Activated T-cell treated with anti-CD3 and anti-CD28 coated beads for 48 hours (primary cell): ENCODE measurements at places on chromosomes 16 and 17.

DNA sequence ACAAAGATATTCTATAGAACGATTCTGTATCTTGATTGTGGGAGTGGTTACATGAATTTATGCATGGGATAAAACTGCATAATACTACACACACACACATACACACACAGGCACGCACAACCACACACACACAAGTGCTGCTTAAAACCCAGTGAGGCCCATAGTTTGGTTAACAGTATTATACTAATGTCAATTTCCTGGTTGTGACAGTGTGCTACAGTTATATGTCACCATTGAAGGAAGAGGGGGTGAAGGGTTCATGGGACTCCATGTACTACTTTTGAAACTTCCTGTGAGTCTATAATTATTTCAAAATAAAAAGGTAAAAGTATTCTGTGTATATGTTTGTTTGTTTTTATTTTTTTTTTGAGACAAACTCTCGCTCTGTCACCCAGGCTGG is 8.1 kb downstream of the ZC3H7A start:
- DNase-seq = no peak

DNA sequence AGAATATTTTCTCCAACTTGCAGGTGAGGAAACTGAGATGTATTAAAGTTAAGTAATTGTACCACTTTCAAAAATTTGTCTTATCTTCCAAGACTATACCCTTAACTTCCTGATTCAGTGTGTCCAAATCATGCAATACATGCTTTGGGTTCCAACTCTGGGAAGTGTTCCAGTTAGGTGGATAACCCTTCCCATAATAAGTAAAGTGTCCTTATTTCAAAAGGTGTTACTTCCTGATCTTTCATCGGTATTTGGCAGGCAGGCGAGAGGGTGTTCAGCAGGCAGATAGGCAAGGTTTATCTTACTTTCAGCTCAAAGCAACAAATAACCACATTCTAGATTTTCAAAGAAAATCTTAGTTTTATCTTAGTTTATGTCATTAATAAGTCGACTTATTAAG is 46.3 kb upstream of the ARHGAP44 start:
- no peak for DNase-seq

DNA sequence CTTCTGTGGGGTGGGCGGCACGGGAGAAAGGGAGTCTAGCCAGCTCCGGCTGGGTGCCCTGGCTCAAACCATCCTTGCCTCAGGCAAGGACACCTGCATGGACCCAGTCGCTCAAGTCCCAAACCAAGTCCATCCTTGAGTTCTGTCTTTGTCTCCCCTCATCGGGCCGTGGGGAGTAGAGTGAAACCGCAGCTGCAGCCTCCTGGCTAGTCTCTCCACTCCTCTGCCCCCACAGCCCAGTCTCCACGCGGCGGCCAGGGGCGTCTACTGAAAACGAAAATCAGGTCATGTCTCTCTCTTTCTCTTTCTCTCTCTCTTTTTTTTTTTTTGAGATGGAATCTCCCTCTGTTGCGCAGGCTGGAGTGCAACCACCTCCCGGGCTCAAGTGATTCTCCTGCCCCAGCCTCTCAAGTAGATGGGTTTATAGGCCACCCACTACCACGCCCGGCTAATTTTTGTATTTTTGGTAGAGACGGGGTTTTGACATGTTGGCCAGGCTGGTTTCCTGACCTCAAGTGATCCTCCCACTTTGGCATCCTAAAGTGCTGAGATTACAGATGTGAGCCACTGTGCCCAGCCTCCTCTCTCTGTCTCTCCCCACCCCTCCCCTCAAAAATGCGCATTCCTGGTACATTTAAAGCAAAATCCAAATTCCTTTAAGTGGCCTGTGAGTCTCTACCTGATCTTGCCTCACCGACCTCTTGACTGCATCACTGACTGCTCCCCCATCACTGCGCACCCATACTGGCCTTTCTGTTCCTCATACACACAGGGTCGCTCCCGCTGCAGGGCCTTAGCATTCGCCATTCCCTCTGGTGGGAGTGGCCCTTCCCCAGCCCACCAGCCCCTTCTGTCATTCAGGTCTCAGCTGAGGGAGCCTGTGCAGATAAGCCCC is 17.7 kb upstream of the RMI2 start:
- DNase-seq = no peak

GRCh38 chr16:66750279-66751052 is 943 bp downstream of the DYNC1LI2 start:
- DNase-seq = no peak

DNA sequence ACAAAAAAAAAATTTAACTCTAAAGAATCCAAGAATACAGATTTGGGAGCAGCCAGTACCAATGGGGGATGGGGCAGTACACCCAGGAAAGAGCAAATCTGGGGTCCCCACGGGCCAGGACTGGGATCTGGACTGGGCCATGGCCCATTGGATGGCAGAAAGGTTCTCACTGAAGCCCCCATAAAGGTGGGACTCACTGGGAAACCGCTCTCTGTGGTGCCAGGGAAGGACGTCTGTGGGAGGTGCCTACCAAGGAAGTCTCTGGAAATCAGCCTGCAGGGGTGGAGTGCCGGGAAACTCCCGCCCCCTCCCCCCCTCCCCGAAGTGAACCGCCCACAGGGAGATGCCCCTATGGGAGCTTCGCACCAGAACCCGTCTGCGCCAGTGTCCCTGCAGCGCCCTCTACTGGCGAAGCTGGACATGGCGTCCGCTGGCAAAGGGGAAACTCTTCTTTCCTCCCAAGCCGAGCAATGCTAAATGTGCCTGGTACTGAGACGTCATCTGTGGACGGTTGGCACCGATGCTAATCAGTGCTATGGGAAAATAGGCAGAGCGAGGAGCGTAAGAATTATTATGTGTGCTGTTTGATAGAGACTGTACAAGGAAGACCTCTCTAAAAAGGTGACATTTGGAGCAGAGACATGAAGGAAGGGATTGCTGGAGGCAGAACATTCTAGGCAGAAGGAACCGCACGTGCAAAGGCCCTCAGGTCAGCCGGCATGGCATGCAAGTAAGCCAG is 671.1 kb downstream of the WWOX start:
- DNase-seq = peak; percentile 80

DNA sequence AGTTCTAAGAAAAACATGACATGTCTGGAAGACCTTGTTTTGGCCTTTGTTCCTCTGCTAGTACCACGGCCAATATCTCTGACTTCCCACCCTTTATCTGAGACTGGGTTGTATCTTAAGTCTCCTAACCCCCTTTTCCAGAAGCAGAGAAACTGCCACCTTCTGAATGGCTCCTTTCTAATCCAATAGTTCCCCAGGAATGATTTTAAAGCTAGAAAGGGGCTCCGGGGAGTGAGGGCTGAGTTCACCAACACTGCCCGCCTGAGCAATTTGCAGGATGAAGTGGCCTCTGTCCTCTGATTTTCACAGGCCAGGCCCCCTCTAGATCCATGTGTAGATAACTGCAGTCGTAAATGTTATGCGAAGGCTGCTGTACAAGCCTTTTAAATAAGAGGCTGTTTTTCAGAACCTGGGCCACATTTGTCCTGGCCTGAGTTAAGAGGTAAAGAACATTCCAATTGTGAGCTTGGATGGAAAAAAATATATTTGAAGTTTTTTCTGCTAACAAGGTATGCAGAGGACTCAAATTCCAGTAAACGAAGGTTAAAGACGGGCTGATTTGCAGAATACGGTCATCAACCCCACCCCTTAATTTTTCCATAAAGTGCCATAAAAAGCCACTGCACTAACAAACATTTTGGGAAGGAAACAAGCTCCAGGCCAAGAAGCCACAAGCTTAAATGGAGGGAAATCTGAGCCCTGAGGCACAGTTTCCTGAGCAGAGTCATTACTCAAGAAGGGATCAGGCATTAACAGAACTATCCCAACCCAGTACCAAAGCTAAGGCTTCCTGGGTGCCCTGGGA is 117.0 kb upstream of the MAF start:
- no peak for DNase-seq

GRCh38 chr16:1520461-1520860 is 13.0 kb upstream of the TMEM204 start:
- no peak for DNase-seq

DNA sequence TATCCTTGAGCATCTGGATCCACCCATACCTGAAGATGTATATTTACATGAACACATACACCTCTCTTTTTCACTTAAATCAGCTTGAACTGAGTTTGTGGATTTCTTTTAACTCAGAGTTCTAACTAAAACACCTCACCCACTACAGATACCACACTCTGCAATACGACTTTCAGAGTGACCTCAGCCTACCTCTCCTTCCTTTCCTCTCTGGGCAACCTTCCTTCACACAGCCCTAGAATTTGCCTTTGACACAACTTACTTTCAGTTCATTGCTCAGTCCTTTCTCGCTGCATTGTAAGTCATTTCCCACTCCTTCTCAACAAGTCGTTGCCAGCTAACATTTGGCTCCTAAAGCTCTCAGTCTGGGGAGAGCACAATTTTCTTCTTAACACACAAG is 151.9 kb upstream of the IRX3 start:
- DNase-seq = no peak

GRCh38 chr16:79083508-79084299 is 516.8 kb downstream of the MAF start:
- no peak for DNase-seq

DNA sequence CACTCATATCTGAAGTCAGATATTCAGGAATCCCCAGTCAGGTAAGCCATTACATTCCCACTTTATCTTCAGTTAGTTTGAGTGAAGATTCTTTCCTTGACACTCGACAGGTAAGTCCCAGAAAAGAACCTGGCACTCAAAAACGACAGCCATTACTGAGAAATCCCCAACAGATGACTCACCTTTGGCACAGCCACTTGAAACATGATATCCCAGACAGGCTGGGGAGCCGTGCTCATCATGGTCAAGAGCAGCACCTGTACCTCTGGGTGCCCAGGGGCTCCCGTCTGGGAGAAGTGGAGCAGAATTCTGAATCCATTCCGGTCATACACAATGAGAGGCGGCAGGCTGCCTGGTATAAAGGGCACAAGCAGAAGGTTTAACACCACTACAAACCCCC is 16.8 kb upstream of the COG7 start:
- DNase-seq = no peak

- DNase-seq = peak; percentile 56
These were observed 13.7 kb downstream of the PITPNC1 start for GRCh38 chr17:67390646-67391361.

- peak; percentile 38 for DNase-seq
These were observed 30.5 kb downstream of the SMPD3 start for GRCh38 chr16:68417711-68418301.

GRCh38 chr17:10458701-10459100 is 10.7 kb downstream of the MYH4 start:
- DNase-seq = no peak

DNA sequence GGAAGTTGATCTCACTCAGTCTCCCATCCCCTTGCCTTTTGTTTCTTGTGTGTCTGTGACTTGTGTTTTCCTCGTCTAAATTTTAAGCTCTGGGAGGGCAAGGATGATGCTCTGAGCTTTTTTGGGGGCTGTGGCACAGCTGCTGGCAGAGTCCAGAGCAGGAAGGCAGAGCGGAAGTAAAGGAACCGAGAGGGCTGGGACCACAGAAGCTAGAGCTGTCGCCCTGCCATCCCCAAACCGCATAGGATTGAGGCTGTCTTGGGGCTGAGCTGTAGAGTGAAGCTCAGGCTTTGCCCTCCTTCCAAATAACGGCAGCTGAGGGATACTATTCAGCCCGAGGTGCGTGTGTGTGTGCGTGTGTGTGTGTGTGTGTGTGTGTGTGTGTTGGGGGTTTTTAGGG is 3.8 kb upstream of the DNAH2 start:
- no peak for DNase-seq

DNA sequence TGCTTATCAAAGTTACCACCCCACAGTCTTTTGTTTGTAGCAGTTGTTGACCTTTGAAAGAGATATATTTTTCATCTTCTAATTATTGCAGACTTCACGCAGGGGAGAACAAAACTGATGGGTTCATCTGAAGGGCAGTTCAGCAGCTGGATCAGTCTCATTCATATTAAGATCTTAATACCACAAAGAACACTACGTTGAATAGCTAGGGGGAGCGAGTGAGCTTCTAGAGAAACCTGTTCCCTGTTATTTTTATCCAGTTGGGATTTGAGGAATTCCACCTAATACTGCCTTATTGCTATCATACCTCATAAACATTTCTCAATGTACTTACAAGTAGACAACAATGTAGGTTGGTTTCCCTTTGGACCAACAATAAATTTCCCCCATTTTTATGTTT is 306.1 kb upstream of the KIF2B start:
- no peak for DNase-seq

GRCh38 chr17:42002792-42003301 is 14.4 kb downstream of the DNAJC7 start:
- DNase-seq = no peak
